ENCODE measurements at places on chromosomes 3 and 15.

DNA sequence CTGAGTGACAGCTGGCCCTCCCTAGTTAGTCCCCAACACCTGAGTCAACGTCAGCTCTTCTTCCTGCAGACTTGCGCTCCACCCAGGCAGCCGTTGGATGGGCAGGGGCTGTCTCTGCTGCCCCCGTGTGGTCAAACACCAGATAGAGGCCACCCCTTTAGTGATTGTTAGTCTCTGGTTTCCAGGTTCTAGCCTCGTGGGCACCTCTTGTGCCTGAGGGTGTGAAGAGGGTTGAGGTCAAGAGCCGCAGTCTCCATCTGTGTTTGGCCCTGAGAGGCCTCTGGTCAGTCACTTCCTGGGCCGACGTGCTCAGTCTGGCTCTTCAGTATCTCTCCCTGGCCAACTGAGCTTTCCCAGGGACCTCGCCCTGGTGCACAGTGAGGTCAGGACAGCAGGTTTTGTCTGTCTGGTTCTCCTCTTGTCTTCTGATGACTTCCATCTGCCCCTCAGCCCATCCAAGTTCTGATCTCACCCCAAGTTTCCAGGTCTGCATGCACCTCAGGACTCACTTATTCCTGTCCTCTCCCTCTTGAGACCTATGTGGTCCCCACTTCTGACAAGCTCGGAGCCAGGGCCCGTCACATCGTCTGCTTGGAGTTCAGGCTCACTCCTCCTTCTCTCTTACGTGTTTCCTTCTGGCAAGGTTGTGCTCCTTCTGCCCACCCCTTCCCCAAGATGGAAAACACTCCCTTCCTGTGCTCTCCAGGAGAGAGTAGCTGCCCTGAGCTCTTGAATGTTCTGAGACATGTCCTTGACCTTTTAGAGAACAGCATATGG lies 20.9 kb downstream of the CD276 start:
- no peak for DNase-seq

DNA sequence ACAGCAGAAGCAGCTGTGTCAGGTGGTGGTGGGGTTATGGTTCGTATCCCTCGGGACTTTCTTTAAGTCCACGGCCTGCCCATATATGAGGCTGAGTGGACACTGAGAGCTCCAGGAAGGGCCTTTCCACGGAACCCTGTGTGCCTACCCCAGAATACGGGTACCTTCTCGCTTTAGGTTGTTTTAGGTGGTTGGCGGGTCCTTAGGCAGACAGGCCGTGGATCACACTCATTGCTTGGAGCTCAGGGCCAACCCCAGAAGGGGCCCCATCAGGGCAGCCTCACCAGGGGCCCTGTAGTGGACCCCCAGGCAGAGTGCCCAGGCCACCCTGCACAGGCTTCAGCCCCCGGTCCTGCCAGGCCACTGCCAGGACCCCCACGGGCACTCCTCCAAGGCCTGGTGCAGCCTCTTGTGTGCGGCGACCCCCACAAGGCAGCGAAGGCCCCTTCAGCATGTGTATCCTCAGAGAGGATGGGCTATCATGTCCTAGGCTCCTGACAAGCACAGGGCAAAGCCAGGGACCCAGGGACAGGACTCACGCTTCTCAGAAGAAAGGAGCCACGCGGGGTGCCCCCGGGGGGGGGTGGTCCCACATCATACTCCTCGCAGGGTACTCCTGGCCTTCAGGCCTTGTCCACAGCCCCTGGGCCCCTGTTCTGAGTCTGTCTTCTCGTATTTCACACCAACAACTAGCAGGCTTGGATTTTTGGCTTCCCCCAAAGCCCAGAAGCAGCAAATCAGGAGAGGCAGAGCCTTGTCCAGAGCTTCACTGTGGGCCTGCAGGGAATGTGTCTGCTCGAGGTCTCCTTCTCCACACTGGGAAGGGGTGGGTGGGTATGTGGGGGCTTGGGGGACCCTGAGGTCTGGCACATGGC lies 93.4 kb downstream of the LRRK1 start:
- DNase-seq: no peak

GRCh38 chr3:162269636-162270458 lies 773.2 kb downstream of the OTOL1 start:
- no peak for DNase-seq

GRCh38 chr3:150090006-150090405 lies 119.3 kb upstream of the PFN2 start:
- no peak for DNase-seq

GRCh38 chr15:70199540-70200410 lies 102.1 kb upstream of the TLE3 start:
- no peak for DNase-seq

DNA sequence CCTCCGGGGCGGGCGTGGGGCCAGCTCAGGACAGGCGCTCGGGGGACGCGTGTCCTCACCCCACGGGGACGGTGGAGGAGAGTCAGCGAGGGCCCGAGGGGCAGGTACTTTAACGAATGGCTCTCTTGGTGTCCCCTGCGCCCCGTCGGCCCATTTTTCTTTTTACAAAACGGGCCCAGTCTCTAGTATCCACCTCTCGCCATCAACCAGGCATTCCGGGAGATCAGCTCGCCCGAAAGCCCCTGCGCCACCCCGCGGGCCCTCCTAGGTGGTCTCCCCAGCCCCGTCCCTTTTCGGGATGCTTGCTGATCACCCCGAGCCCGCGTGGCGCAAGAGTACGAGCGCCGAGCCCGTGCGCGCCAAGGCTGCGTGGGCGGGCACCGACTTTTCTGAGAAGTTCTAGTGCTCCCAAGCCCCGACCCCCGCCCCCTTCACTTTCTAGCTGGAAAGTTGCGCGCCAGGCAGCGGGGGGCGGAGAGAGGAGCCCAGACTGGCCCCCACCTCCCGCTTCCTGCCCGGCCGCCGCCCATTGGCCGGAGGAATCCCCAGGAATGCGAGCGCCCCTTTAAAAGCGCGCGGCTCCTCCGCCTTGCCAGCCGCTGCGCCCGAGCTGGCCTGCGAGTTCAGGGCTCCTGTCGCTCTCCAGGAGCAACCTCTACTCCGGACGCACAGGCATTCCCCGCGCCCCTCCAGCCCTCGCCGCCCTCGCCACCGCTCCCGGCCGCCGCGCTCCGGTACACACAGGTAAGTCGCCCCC lies at the start of gene THBS1:
Gene THBS1, plus strand, starts transcription at position 595 of the 757 bp plus-strand sequence. CDS start 779 bp downstream, outside the sequence.
- DNase-seq: no peak

GRCh38 chr15:101675796-101676582 lies 23.8 kb upstream of the TM2D3 start:
- DNase-seq: no peak

- no peak for DNase-seq
Measured at GRCh38 chr15:48702569-48703236, 57.2 kb upstream of the FBN1 start.

DNA sequence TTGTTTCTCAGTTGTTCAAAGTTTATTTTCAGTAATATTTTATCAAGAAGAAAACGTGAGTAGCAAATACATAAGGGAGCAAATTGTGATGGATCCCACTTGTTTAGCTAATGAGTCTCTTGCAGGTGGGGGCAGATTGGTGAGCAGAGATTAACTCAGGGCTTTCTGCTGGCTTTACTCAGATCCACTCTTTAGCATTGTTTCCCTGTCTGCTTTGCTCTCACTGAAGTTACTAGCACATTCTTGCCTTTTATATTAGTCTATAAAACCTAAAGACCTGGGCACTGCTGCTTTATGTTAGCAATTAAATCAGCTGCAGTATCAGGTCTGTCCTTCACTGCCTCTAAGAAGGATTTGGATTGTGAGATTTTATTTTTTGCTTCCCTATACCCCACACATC lies 71.5 kb downstream of the STAC start:
- peak; percentile 64 for DNase-seq

DNA sequence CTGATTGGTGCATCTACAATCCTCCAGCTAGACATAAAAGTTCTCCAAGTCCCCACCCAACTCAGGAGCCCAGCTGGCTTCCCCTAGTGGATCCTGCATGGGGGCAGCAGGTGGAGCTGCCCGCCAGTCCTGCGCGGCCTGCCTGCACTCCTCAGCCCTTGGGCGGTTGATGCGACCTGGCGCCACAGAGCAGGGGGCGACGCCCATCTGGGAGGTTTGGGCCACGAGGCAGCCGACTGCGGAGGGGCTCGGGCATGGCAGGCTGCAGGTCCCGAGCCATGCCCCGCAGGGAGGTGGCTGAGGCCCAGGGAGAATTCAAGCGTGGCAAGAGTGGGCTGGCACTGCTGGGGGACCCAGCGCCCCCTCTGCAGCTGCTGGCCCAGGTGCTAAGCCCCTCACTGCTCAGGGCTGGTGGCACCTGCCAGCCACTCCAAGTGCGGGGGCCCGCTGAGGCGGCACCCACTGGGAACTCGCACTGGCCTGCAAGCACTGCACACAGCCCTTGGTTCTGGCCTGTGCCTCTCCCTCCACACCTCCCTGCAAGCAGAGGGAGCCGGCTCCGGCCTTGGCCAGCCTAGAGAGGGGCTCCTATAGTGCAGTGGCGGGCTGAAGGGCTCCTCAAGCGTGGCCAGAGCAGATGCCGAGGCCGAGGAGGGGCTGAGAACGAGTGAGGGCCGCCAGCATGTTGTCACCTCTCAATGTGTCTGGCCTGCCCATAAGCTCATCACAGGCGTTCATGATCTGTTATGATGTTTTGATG lies 30.1 kb downstream of the COL6A6 start:
- DNase-seq: no peak

GRCh38 chr3:42264399-42265058 lies 1.5 kb downstream of the CCK start:
- DNase-seq: no peak

GRCh38 chr3:152550284-152550683 lies 281.6 kb downstream of the MBNL1 start:
- DNase-seq: no peak

- DNase-seq: no peak
Measured at GRCh38 chr15:74122403-74123130, 7.8 kb upstream of the ISLR2 start.

DNA sequence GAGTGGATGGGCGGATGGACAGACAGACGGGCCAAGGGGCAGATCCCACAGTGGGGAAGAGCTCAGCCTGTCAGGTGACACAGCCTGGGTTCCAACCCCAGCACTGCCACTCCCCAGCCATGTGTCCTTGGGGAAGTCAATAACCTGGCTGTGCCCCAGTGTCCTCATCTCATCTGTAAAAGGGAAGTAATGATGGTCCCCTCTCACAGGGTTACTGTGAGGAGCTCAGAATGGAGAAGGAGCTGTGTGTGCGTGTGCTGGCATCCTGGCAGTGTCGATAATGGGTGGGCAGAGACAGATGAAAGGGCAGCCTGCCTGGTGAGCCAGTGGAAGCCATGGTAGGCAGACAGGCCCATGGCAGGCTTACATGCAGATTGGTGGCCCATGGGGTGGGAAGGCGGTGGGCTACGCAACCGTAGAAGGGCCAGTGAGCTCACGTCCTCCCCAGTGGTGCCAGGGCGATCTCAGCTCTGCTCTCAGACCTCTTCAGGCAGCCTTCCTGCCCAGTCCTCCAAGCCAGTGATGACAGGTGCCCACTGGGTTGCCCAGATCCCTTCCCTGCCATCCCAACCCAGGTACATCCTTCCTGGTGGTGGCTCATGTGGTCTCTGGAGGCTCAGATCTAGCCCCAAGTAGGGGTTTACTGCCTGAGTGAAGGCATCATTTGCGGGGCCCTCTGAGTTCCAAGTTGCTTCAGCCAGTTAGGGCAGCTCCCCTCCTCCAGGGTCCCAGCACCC lies 2.3 kb upstream of the DNAJB8 start:
- no peak for DNase-seq

GRCh38 chr15:89845305-89845893 lies 30.7 kb upstream of the ANPEP start:
- no peak for DNase-seq

DNA sequence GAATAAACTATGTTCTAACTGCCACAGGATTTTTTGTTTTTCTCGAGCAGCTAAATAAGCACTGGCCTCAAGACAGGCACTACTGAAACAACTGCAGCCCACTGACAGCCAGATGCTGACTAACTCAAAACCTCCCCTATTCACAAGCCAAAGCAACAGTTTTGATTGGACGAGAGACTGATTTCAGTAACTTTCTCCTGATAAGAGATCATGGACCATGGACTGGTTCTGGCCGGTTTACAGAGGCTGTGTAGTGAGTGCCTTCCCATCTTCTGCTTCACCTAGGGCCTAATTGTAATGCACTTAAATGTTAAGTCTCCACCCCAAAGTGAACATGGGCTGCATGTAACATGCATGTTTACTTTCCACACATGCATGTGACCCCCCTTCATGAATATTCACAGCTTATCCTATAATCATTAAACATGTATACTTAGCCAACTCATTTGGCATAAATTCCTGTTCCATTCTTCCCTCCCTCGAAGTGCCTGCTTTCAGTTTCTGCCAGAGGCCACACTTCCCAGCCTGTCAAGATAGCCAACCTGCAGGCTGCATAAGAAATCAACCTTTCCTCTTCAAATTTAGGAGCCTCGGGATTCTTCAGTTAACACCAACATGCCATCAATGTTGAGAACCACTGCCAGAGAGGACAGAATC lies 108.2 kb downstream of the ULK4 start:
- no peak for DNase-seq

GRCh38 chr15:79433276-79433990 lies 1.3 kb downstream of the MINAR1 start:
- DNase-seq: no peak

- no peak for DNase-seq
Measured at GRCh38 chr3:105496343-105496742, 129.6 kb downstream of the ALCAM start.

DNA sequence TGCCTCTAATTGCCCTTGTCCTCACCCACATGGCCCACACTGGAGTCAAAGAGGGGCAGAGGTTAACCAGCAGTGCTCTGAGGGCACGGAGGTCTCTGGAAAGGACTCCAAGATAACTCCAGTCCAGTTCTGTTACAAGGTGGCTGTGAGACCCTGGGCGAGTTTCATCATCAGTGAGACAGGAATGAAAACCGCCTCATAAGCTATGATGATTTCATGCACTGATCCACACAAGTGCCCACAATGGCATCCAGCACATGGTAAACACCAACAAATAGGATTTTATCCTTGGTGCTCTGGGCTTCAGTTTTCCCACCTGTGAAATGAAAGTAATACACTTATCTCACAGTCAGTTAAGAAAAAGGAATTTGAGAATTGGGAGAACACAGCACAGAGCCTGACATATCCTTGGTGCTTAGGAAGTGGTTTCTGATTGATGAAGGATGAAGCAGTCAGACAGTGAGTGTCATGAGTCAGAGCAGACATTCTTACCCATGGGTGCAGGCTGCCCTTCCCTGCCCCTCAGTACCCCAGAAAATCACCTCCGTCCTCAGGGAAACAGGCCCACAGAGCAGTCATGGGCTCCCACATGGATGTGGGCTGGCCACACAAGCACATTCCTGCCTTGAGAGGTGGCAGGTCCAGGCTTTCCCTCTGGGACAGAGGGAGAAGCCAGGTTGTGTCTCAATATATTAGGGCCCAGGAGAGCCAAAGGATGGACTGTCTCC lies 48.4 kb downstream of the DAPK2 start:
- no peak for DNase-seq

GRCh38 chr3:66164155-66164554 lies 56.6 kb upstream of the SLC25A26 start:
- DNase-seq: no peak

- peak; percentile 97 for DNase-seq
Measured at GRCh38 chr15:38702178-38702912, 137.7 kb upstream of the RASGRP1 start.

All from LNCaP clone FGC (cell line).